GM12892 (cell line): ENCODE measurements at places on chromosomes 2 and 18.

GRCh38 chr2:75870133-75870532 lies 159.4 kb upstream of the GCFC2 start:
- no peak for DNase-seq

DNA sequence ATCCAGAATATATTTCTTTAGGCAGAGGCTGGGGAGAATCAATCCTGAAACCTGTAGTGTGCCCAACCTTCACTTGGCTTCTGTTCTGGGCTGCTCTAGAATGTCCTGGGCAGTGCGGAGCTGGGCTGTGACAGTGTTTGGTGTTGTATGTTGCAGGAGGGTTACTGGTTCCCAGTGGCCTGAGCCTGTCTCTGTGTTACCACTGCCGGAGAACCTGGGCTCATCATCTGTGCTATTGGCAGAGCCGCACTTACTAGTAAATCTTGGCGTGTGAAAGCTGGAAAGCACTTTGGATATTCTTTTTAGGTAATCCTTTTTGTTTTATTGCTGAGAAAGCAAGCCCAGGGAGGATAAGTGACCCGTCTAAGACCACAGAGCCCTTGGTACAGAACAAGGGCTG lies 412.9 kb downstream of the SLC4A3 start:
- DNase-seq, result no peak

- DNase-seq, result no peak
Observed at GRCh38 chr18:77012806-77013541, 119.6 kb downstream of the MBP start.

DNA sequence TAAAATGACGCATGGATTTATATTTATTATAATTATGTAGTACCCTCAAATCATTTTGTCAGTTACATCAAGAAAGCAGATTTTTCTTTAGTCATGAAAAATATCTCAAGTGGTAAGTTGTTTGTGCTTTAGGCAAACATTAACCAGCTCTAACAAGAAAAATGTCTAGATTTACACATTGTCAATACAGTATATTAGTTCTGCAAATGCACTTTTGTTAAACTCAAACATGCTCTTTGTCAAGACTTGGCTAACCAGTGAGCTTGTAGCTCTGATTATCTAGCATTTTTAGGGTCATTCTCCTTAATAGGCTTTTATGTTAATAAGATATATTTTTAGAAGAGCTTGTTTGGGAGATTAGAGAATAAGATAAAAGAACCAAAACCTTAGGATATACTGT lies 32.7 kb downstream of the SCRN3 start:
- no peak for DNase-seq

GRCh38 chr2:75222527-75222926 lies 23.2 kb upstream of the TACR1 start:
- DNase-seq, result no peak

DNA sequence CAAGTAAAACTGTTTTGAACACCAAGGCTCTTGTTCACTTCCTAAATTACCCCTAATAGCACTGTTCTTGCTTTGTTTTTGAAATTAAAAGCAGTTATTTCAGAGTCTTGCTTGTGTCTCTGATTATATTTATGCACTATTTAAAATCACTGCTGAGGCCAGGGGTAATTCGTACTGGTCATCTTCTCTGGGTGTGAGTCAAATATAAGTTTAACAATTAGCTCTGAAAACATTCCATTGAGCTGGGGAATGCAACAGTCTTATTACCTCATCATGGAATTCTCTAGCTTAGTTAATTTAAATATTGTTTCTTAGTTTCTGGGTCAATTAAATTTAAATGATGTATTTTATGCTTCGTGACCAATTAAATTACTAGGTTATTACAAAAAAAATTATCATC lies 135.0 kb downstream of the MEIS1 start:
- no peak for DNase-seq

DNA sequence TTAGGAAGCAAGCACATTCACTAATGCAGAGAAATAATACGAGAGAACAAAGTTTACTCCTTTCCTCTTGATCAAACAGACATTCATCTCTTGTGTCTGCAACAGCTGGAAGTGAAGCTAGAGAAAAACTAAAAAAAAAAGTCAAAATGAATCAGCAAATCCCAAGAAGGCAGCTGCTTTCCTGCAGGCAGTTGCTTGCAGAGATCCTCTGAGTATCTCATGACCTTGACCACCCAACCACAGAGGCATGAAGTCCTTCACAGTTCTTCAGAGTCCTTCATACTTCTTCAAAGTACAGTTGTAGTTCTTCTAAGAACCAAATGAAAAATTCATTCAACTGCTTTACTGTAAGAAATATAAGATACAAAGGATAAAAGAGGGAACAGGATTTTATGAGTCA lies 97.2 kb upstream of the ACVR1C start:
- DNase-seq, result no peak

- no peak for DNase-seq
Observed at GRCh38 chr2:15693926-15694588, 102.4 kb downstream of the DDX1 start.

DNA sequence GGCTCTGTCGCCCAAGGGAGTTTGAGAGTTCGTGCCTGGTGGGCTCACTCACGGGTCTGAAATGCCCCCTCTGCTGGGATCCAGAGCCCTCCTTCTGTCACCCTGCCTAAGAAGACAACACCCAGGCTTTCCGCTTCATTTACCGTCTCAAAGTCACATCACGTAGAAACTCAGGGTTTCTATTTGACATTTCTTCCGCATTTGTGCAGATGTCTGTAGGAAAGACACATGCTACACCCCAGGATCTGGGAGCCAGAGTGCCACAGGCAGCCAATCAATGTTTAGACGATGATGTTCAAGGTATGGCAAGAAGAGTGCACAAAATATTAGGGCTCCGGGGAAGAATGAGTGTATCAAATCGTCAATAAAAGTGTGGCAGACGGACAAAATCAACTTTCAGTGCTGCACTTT lies 24.4 kb upstream of the ACKR3 start:
- DNase-seq, result no peak

DNA sequence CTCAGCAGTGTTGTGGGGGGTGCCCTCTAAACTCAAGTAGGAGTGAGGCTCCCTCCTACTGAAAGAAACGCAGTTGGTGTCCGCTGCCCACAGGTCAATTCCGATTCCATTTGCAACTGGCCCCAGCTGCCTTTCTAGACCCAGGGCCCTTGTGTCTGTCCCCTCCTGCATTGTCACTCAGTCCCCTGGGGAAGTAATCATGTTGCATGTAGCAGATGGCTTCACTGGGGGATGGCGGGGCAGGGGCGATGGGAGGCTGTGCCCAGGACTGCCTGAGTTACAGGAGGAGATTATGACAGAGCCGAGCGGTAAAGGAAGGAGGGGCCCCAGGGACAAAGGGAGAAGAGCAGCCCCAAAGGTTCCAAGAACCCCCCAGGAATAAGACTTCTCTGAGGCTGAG lies 62.5 kb upstream of the SH3RF3 start:
- no peak for DNase-seq

DNA sequence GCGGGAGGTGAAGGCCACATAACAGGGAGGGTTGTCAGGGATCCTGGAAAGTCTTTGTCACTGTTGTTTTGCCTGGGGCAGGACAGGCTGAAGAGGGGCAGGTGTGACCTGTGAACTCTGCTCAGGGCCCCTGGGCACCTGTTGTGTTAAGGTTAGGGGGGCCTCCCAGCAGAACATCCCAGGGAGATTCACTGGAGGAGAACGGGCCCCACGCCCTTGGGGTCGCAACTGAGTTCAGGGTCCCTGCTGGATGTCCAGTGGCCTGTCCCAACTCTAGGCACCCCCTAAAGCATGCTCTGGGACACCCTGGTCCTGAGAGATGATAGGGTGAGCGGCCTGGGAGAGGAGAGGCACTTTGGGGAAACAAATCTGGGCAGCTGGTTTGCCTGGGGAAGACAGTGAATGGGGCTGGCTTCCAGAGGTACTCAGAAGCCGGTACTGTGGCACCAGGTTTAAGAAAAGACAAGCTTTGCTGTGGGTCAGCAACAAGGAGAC lies 22.9 kb downstream of the GPR35 start:
- peak; percentile 11 for DNase-seq

DNA sequence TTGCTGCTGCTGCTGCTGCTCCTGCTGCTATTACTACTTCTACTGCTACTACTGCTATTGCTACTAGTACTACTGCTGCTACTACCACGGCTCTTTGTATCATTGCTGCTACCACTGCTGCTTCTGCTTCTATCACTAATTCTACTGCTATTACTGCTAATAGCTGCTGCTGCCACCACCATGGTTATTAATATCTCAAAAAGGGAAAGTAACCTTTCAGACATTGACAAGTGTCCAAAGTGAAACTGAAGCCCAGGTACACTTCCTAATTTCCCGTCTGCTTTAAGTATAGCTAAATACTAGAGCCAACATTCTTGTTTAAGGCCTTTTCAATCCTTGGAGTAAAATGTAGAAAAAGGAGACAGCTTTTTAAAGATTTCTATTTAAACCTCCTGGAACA lies 45.4 kb upstream of the EHBP1 start:
- DNase-seq, result peak; percentile 7

- no peak for DNase-seq
Observed at GRCh38 chr2:128798502-128799283, 480.0 kb upstream of the HS6ST1 start.

- DNase-seq, result no peak
Observed at GRCh38 chr2:239693330-239693729, 292.5 kb upstream of the HDAC4 start.

DNA sequence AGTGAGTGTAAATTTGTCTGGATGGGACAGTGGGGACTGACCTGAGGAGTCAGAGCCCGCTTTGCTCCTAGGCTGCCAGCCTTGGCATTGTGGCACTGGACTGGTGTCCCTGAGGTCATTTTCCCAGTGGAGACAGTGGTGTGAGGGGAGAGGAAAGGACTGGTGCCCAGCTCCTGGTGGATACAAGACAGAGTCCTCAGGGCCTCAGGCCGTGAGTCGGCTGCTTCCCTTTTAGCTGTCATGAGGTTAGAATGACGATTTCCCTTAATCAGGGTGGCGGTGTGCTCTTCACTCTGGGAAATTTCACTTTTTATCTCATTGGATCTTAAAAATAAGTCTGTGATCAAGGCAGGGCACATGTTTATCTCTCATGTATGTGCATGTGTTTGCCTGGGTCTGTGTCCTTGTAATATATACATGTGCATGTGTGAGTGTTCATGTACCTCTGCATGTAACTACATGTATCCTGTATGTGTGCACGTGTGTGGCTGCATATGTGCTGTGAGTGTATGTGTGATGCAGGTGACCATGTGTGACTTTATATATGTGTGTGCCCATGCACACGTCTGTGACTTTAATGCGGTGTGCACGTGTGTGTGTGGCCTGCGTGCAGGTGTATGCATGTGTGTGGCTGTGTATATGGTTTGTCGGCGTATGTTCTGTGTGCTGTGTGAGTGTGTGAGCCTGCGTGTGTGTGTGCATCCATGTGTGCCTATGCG lies 55.7 kb downstream of the GLI2 start:
- DNase-seq, result no peak

- DNase-seq, result no peak
Observed at GRCh38 chr2:54083021-54083420, 32.4 kb upstream of the ACYP2 start.

GRCh38 chr2:24045511-24046508 lies 1.4 kb downstream of the WDCP start:
- no peak for DNase-seq

DNA sequence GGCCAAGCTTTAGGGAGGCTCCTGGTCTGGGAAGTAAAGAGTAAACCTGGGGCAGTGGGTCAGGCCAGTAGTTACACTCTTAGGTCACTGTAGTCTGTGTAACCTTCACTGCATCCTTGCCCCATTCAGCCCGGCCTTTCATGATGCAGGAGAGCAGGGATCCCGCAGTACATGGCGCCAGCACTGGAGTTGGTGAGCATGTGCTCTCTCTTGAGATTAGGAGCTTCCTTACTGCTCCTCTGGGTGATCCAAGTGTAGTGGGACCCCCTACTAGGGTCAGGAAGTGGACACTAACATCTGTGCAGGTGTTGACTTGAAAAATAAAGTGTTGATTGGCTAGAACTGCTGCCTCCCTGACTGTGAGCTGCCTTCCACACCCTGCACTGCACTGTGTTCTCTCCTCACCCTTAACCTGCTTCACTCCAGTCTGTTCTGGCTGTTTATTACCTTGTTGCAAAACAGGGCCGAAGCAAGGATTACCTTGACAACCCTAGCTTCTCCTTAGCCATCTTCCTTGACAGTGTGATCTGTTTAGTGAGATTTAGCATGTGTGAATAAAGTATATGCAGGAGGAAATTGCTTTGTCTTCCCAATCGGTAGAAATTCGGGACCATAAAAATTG lies 5.2 kb downstream of the RETREG2 start:
- no peak for DNase-seq

DNA sequence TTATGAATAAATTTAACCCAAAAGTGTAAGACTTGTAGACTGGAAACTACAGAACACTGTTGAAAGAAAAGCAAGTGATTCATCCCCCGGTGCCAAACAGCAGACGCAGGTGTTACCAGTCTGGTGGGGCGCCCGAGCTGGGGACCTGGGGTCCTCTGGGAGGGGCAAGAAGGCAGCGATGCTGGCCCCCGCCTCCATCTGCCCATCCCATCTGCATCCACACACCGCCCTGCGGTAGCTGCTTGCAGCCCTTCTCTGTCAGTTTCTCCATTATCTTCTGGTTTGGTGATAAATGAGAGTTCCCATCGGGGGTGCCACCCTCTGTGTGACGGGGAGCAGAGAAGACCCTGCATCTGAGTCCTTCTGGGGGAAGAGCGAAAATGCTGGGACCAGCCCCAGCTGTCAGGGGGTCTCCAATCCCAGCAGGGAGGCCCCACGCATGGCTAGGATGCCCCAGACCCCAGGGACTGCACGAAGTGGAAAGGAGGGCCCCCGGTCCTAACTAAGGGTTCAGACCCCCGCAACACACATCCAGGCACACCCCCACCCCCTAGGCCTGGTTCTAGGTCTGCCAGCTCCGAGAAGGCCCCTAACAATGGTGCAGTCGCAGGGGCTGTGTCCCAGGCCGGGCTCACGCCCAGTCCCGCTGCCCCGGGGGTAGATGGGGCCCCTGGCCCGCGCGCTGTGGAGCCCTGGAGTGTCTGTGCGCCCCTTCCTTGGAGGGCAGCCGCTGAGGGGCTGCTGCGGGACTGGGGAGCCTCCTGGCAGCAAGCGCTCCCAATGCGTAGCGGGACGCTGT lies 686 bp upstream of the RGPD8 start:
- no peak for DNase-seq
